Stimulated activated CD4-positive, alpha-beta T cell treated with anti-CD3 and anti-CD28 coated beads, Interleukin-1b, Interleukin-23, amount 100 ng/mL, for 24 hours (primary cell): ENCODE measurements at places on chromosomes 2 and 18.

DNA sequence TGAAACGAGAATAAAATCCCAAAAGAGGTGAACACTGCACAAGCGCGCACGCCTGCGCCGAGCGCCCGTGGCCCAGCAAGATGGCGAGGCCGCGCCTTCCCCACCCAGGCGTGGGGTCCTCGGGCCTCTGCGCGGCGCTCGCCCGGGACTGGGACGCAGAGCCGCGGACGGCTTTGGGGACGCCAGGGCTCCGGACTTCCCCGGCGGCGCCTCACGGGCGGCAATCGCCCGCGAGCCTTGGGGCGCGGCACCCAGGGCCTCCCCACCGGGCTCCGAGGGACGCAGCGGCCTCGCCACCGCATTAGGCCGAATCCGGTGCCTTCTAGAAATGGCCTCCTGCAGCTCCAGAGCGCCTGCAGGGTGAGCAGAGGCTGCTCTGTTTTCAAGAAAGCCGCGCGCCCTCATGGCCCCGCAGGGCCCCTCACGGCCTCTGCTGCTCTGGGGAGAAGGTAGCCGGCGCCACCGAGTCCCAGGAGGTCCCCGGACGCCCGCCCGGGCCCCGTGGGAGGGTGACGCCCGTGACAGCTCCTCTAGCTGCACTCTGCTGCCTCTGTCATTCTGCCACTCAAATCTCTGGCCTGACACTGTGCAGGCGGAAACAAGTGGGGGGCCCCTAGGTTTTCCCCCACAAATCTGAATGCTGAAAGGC is 35.9 kb upstream of the POMC start:
- DNase-seq = no peak

DNA sequence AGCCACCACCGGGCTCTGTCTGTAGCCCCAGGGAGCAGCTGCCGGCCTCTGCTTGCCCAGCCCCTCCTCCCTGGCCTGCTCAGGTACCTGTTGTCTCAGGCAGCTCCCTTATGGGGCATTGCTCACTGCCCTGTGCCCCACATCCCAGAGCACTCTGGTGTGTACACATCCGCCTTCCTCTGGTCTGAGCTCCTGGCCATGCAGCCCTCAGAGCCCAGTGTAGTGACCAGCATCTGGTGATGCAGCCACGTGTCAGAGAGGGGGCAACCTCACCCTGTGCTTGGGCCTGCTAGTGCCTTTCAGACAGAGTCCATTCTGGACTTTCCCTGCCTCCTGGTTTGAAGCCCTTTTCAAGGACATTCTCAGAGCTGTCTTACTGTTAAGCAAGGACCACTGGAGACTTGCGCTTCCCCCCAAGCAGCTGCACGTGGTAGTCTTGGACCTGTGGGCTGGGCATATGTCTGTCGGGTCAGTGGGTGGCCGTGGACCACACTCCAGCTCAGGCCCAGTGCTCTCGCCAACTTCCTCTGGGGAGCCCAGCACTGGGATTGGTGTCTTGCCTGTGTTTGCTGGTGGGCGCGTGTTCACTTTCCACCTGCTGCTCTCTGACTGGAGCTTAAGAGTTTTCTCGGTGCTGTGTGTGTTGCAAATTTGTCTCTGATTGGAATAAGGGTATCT is 30.7 kb downstream of the DGKD start:
- no peak for DNase-seq

GRCh38 chr2:205025580-205026240 is 480.4 kb downstream of the PARD3B start:
- DNase-seq = no peak

DNA sequence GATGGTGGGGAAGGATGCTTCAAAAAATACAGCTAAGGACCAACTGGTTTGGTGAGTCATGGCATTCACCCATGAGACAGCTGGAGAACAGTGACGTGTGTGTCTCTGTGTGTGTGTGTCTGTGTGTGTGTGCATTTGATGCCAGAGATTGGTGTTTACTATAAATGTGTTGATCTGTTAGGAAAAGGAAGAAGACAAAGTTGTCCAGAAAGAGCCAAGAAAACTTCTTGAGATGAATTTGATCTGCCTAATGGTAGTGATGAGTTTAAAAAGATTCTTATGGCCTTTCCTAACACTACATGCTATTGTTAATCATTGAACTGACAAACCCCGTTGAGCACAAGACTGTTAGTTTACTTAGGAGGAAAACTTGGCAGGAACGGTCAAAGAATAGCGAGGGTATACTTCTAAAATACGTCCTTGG is 36.4 kb upstream of the IL1R1 start:
- no peak for DNase-seq

GRCh38 chr2:73888388-73888787 is 4.4 kb upstream of the ACTG2 start:
- no peak for DNase-seq

- DNase-seq = no peak
Measured at GRCh38 chr2:209525834-209526281, 102.0 kb downstream of the MAP2 start.

GRCh38 chr2:236986524-236987330 is 99.0 kb upstream of the COPS8 start:
- DNase-seq = no peak

- no peak for DNase-seq
Measured at GRCh38 chr2:11656252-11656651, 13.7 kb downstream of the NTSR2 start.

DNA sequence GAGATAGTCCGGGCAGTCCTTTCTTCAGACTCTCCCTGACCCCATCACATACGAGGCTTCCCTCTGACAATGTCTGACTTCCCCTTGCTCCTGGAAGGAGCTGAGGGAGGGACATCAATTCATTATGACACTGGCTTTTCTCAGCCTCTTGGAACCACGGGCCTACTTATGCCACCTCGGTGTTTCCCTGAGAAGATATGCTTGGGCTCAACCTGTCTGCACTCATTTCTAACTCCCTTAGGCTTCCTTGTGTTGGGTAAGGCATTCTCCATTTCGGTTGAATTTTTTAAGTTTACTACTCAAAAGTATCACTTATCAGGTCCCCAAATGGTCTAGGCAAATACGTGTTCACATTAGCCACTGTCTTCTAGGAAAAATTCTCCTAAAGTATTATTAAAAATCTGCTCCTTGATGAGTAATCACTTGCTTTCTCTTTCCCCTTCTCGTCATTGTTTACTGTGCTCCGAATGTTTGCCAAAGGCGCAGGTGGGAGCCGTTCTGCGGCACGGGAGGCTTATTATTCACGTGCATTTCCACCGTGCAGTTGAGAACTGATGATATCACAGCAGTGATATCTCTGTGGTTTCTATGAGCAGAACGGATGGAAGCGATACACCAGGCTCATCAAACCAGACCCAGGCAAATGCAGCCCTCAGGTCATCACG is 33.1 kb downstream of the ARL4C start:
- no peak for DNase-seq

DNA sequence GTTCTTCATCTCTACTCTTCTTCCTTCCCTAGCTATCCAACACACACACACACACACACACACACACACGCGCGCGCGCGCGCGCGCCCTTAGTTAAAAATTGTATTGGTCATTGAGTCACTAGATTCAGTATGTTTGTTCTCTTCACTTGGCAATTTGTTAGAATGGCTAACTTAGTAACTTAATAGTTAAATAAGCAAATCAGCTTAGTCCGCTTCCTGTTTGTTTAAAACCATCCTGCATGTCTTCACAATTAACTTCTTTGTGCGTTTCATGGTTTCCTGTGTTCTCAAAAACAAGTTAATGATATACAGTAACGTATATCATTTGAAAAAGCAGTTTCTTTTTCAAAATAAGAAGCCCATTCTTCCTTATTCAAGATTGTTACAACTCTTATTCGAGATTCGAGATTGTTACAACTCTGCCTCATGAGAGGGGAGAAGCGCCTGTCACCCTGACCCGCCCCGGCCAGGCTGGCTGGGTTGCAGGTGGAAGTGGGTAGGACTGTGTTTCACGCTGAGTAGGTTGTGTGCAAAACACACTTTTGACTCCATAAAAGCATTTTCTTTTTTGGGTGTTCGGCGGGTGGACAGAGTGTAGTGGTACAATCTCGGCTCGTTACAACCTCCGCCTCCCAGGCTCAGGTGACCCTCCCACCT is 9.5 kb upstream of the CNNM3 start:
- no peak for DNase-seq

GRCh38 chr18:62877411-62878221 is 162.3 kb downstream of the PHLPP1 start:
- no peak for DNase-seq

DNA sequence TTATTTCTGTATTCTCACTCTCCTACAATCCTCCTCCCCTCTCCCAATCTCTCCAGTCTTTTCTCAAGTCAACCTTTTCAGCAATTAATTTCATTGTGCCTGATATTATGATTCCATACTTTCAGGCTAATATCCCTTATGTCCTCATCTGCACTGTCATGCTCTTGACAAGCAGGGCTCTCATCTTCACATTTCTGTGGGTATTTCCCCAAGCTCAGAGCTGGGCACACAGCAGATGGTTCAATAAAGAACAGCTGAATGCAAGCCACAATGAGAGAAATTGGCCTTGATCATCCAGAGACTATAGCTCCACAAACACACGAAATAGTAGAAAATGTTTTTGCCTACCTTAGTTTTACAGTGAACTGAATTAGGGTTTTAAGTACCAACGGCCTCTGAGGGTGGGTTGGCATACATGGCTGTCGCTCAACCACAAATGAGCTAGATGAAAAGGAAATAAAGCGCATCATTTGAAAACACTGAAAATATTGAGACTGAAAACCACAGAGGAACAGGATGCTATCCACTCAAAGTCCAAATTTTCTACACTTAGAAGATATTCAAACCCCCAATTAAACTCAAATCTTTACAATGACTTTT is 47.5 kb upstream of the STAT1 start:
- no peak for DNase-seq
